AG08396 (cell line): ENCODE measurements at places on chromosomes 4 and X.

GRCh38 chrX:102859550-102859871, 77.6 kb upstream of the RAB40AL start:
- DNase-seq, result no peak

GRCh38 chr4:77854431-77855111, 8.1 kb upstream of the MRPL1 start:
- DNase-seq, result no peak

GRCh38 chr4:150237110-150237872, 159.0 kb downstream of the DCLK2 start:
- DNase-seq, result peak; percentile 57

GRCh38 chr4:3322059-3322550, 29.3 kb downstream of the RGS12 start:
- DNase-seq, result peak; percentile 57

- DNase-seq, result no peak
Observed at GRCh38 chr4:36734334-36734733, 452.9 kb downstream of the DTHD1 start.

GRCh38 chrX:25442499-25442898, 426.7 kb upstream of the ARX start:
- DNase-seq, result no peak

GRCh38 chrX:38538134-38538533, 23.2 kb upstream of the TSPAN7 start:
- no peak for DNase-seq

GRCh38 chr4:128468123-128468989, 180.7 kb upstream of the PGRMC2 start:
- DNase-seq, result peak; percentile 79

DNA sequence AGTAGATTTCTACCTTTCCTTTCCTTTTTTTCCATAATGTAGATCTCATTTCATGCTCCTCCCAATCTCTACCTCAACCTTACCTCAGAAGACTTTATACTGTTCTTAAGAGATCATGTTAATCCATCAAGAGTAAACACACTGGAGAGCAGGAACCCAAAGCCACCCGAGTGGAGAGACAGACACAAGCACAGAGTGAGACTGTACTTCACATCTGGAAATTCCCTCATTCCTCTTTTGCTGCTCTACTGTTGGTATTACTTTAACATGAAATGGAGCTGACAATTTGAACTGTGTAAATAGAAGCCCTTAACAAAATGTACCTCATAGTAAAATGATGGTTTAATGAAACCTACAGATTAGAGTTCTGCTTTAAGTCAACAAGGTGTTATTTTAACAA, 105.7 kb upstream of the RASGEF1B start:
- DNase-seq, result no peak

- no peak for DNase-seq
Observed at GRCh38 chr4:68592673-68593072, 16.6 kb upstream of the UGT2B17 start.

- no peak for DNase-seq
Observed at GRCh38 chrX:50157545-50158135, 43.2 kb downstream of the AKAP4 start.

DNA sequence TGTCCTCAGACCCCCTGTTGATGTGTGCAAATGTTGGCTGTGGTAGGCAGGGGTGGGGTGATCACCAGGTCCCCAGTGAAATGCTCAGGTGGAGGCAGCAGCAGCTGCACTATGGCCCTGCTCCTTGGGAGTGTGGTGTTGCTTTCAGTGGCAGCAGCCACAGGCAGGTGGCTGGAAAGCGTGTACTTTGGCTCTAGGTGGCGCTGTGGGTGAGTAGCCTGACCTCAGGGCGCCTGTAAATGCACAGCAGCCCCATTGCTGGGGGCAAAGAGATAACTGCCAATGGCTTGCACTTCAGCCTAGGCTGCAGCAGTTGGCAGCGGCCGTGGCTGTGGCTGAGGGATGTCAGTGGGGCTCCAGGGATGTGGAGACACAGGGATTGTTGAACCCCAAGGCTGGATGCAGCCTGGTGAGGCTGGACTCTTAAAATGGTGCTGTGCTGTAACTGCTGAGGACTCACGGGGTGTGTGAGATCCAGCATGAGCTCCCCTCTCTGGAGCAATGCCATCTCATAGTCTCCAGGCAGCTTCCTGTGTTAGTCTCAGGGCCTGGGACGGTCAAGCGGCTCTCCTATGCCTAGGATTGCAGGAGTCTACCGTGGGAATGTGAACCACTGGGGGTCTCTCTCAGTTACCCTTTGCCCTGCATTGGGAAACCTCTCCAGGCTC, 421.7 kb upstream of the HTR2C start:
- no peak for DNase-seq

GRCh38 chr4:140568507-140569306, at the start of gene UCP1:
Gene UCP1, minus strand, starts transcription at chr4:140568961. Its CDS starts 232 bp downstream, at chr4:140568729.
- DNase-seq, result peak; percentile 35
